ENCODE measurements at places on chromosomes 1 and 21.

DNA sequence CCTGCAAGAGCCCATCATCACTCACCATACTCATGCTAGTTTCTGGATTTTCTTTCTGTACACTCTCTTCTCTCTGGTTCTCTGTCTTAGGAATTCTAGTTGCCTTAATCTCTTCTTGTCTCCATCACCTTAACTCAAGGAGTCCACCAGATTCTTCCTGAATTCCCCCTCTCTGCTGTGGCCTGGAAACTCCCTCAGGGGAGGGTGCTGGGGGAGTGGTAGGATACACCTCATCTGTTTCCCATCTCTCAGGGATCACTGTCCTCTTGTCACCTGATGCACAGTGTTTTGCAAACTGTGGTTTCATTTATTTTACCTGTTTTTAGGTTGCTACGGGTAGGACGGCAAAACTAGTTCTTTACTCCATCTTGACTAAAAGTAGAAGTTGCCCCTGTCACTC, 6.6 kb upstream of the GNG12 start:
- DNase-seq = no peak

- no peak for DNase-seq
Measured at GRCh38 chr1:29746076-29746665, 509.8 kb downstream of the PTPRU start.

DNA sequence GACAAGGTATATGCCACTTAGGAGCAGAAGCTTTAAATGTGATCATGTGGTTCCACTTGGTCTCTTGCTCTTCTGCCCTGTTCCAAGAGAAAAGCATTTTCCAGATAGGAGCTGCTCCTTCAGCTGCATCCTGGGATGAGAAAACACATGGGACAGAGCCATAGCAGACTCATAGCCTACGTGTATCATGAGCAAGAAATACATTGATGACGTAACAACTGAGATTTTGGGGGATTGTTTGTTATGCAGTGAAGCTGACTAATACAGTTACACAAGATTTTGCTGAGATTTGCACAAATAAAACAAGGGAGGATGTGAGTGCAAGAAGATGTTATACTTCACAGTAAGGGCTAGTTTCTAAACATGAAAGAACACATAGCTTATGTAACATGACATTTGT, 36.0 kb upstream of the IRF2BP2 start:
- DNase-seq = no peak

DNA sequence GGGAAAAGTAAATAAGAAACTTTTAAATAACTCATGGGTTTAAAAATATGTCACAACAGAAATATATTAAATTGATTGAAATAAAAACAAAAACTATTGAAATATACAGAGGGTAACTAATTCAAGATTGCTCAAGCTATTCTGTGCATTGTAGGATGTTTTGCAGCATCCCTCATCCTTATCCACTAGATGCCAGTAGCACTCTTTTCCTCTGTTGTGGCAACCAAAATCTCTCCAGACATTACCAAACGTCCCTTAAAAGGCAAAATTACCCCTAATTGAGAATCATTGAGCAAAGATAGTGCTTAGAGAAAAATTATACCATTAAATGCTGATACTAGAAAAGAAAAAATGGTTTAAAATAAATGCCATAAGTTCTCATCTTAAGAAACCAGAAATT, 682.6 kb downstream of the RWDD3 start:
- DNase-seq = no peak

DNA sequence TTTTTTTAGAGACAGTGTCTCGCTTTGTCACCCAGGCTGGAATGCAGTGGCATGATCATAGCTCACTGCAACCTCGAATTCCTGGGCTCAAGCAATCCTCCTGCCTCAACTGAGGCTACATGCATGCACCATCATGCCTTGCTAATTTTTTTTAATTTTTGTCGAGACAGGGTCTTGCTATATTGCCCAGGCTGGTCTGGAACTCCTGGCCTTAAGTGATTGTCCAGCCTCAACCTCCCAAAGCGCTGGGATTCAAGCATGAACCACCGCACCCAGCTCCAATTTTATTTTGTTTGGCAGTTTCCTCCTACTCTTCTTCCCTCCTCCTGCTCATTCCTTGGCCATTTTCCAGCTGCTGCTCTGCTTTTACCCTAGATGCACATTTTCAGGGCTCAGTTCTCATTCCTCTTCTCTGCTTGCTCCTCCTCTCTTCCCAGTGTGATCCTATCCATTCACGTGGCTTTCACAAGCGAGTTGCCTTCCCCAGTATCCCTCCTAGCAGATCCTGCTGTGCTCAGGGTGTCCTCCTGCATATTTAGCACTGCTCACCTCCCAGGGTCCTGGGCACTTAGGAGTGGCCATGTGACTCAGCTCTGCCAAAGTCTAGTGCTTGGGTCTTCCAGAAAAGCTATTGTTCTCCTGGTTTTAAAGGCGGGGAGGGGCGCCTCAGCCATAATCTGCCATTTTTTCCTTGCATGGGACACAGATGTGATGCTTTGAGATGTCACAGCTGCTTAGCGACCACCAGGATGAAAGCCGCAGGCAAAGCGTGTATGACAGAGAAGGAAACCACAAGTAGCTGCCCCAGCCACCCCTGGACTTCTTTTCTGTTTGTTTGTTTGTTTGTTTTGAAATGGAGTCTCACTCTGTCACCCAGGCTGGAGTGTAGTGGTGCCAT, 33.7 kb downstream of the PSEN2 start:
- DNase-seq = no peak

GRCh38 chr1:183125279-183125999, 60.6 kb upstream of the LAMC2 start:
- DNase-seq = no peak

- DNase-seq = no peak
Measured at GRCh38 chr1:37274938-37275631, 199.3 kb upstream of the ZC3H12A start.

DNA sequence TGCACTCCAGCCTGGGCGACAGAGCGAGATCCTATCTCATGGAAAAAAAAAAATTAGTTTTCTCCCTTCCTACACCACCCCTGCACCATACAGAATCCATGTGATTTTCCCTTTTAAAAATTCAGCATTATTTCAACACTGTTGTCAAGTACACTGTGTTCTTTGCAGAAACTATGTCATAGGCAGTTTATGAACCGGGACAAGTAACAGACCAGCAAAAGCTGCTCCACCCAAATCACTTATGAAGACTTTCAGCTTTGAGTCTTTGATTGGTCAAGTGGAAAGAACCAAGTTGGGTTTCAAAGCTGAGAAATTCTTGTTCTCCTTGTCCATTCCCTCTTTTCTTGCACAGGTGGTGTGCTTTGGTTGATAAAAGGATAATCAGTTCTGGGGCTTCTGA, 173.0 kb downstream of the CDC7 start:
- no peak for DNase-seq

DNA sequence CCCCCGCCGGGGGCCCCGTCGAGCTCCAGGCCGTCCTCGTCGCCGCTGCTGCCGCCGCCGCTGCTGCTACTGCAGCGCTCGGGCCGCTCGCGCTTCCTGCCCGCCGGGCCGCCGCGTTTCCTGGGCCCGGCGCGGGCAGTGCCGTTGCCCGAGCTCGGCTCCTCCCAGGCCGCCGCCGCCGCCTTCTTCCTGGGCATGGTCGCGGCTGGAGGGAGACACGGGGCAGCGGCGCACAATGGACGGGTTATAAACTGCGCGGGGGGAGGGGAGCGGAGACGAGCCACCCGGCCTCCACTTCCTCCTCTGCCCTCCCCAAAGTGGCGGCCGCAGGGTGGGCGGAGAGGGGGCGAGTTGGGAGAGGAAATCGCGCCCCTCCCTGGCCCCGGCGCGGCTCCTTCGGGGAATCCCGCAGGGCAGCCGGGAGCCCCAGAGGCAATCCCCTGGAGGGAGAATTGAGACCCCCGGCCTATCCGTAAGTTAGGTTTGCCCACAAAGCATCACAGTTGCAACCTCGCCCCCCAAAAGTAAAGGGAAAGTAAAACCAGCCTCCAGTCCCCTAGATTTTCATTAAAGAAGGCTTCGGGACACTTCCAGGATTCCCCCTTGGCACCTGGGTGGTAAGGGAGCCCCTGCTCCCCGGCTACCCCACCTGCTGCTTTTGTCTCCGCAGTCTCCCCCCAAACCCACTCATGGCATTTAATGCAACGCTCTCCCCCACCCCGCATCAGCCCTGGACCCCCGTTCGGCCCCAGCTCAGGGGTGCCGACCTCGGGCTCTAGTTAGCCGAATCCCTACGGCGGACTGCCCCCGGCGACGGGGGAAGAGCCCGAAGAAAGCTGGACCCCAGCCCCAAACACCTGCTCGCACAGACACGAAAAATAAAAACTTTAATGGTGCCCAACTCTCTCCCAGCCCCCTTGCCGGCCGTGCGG, 893 bp downstream of the RCC2 start:
- peak; percentile 68 for DNase-seq

DNA sequence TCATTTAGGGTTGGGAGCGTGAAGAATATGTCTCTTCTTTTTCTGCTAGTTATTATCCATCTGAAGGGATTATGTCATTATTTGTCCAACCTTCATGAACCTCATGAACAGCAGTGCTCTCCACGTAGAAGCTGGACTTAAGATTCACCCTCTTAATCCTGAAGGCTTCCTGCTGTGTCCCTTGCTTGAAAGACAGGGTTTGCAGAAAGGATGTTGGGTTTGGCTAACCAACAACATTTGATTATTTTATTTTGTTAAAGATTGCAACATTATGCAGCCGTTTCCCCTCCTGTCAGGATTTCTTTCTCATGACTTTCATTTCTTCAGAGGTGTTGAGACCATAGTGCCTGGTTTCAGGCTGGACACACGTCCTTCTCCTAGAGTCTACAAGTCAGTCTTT, 75.2 kb downstream of the NGF start:
- DNase-seq = no peak

DNA sequence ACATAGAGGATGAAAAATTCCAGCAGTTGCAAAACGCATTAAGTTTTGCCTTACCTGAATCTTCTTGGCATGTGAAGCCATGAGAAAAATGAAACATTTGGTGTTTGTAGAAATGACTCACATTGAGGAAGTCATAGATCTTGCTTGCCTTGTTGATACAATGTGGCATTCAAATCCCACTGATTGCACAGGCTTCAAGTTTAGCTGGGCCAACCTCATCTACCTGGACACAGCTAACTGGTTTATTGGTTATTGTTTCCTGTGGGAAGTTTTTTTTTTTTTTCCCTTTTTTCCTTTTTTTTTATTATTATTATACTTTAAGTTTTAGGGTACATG, 168.9 kb upstream of the C21orf91 start:
- DNase-seq = no peak

DNA sequence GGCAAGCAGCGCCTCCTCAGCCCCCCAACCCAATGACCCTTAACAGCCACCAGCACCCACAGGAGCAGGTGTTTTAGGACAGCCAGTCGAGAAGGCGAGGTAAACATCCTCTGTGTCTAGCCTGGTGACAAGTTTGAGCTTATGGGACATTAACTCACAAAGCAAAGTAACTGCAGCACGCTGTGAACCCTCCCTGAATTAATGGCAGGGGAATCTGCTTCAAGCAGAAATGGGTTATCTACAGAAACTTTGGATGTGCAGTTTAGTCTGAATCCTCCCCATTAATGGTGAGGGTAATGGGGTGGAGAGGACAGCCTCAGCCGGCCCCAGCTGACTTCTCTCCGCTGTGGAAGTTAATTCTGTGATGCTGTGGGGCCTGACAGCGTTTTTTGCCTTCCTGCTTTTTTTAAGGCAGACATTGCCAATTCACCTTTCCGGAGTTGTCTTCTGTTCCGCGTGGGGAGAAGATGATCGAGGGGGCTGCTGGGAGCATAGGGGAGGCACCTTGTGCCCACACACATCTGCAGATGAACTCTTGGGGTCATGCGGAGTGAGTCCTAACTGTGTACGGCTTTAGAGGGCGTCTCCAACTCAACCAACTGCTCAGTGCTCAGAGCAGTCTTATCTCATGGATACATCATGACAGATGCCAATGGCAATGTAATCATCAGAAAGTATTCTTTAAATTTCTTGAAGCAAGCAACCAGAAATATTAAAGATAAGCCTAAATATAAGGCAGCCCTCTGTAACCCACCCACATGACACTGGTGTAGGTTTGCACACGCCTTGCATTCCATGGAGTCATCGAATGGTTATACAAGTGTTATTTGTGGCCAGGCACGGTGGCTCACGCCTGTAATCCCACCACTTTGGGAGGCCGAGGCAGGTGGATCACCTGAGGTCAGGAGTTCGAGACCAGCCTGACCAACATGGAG, 41.0 kb downstream of the POFUT2 start:
- no peak for DNase-seq

GRCh38 chr21:40334159-40334558, 466.9 kb downstream of the PCP4 start:
- DNase-seq = no peak

- DNase-seq = no peak
Measured at GRCh38 chr1:208203848-208204609, 40.2 kb downstream of the PLXNA2 start.

DNA sequence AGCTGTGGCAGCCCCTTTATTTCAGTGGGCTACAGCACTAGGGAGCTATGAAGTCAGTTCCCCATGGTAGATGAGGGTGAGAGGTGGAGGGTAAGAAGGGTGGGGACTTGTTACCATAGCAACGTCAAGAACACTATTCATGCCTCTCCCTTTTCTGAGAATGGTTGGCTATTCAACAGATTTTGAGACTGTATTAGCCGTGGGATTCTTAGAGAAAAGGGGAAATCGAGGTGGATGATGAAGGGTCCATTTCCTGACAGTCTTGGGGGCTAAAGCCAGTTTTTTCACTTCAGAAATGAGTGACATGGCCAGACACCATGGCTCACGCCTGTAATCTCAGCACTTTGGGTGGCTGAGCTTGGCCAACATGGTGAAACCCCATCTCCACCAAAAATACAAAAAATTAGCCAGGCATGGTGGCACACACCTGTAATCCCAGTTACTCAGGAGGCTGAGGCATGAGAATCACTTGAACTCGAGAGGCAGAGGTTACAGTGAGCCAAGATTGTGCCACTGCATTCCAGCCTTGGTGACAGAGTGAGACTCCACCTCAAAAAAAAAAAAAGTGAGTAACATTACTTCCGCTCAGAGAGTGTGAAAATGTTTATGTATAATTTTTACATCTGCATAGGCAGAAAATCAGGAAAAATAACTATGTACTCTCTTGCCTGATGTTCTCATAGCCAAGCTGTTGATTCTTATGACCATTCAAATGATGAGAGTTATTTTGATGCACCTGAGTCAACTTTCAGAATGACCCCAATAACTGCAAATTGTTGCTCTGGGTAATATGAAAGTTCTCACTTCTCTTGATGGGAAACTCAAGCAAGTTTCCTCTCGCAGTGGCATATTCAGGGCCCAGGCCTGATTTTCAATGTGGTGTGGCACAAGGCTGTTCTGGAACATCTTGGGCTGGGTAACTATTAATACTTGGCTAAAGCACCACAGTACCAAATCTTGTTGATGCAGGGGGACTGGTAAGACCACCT, 23.2 kb upstream of the RGSL1 start:
- no peak for DNase-seq

- no peak for DNase-seq
Measured at GRCh38 chr1:183105449-183105848, 80.6 kb upstream of the LAMC2 start.

- DNase-seq = no peak
Measured at GRCh38 chr21:46213620-46214286, 14.8 kb downstream of the LSS start.

GRCh38 chr1:247716546-247716945, at the start of gene OR6F1:
TSS of gene OR6F1 (minus strand) at chr1:247716646. CDS start at chr1:247712755, 3,891 bp downstream.
- no peak for DNase-seq

- no peak for DNase-seq
Measured at GRCh38 chr1:214524824-214525223, 26.6 kb downstream of the PTPN14 start.

- DNase-seq = no peak
Measured at GRCh38 chr1:220528679-220529501, 954 bp downstream of the MARK1 start.

GRCh38 chr1:212641956-212642355, 33.4 kb downstream of the ATF3 start:
- DNase-seq = no peak
